ENCODE measurements at places on chromosomes 4 and X.

GRCh38 chrX:132267392-132267791 is 48.1 kb upstream of the RAP2C start:
- DNase-seq, result no peak

DNA sequence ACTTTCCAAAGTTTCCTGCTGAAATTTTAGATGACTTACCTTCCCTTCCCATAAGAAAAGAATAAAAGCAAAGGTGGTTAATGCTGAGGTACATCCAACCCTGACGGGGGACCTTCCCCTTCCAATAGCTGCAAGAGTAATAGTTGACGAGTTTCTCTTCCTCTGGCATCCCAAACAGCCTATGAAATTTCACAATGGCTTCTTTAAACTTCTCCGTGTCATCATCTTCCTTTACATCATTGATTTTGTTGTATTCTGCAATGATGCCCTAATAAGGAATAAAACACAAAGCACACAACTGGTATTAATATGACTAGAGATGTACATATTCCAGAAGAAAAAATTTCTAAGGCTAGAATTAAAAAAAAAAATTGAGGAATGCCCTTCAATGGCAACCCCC is 76.6 kb downstream of the TBC1D9 start:
- DNase-seq, result no peak

GRCh38 chrX:120301497-120301896 is 9.8 kb downstream of the TMEM255A start:
- DNase-seq, result no peak

GRCh38 chr4:110770353-110770752 is 147.5 kb upstream of the PITX2 start:
- DNase-seq, result no peak

DNA sequence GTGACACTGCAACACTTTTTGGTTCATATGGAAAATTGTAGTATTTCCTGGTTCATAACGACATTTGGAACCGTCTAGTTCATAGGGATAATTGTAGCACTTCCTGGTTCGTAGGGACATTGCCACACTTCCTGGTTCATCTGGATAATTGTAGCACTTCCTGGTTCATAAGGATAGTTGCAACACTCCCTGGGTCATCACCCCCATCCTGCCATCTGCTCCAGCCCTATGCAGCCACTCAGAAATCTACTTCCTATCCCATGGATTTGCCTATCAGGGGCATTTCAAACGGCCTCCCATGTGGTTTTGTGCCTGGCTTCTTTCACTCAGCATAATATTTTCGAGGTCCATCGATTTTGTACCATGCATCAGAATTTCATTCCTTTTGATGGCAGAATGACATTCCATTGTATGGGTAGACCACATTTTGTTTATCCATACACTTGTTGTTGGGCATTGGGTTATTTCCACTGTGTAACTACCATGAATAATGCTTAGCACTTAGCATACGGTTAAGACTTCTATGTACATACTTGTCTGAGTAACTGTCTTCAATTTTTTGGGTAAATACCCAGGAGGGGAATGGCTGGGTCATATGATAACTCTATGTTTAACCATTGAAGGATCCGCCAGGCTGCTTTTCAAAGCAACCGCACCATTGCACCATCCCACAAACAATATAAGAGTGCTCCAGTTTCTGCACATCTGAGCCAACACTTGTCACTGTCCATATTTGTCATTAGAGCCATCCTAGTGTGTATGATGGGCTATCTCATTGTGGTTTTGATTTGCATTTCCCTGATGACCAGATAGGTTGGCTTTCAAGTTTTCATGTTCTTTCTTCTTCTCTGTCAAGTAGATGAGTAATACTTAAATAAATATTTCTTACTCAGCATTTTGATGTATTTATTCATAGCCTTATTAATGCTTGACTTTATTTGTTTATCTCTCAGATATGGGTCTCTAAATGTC is 58.3 kb upstream of the CD99 start:
- no peak for DNase-seq
